ENCODE measurements at places on chromosomes 4 and X.

- DNase-seq, result no peak
Measured at GRCh38 chr4:75321484-75321883, 192.7 kb downstream of the RCHY1 start.

- DNase-seq, result no peak
Measured at GRCh38 chr4:55807556-55807955, 12.0 kb upstream of the EXOC1L start.

- peak; percentile 6 for DNase-seq
Measured at GRCh38 chr4:125951261-125951887, 636.6 kb downstream of the FAT4 start.

DNA sequence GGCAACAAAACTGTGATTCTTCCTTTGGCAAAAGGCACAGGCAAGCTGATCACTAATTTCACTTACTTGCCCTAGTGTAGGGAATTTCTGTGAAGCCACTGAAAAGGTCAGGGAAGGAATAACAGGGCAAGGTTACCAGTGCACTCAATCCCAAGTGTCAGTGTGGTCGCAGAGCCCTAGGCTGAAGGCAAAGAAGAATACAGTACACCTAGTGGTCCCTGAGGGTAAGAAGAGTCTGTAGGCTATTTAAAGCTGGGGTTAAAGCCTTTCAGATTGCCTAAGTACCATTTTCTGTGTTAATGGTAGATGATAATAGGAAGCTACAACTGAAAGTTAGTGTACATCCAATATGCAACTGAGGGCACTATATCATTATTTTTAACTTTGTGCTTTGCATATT lies 173.6 kb upstream of the NRK start:
- no peak for DNase-seq

GRCh38 chr4:25313201-25313895 lies 774 bp downstream of the ZCCHC4 start:
- no peak for DNase-seq

- peak; percentile 3 for DNase-seq
Measured at GRCh38 chr4:40484346-40485090, 145.1 kb downstream of the RBM47 start.

DNA sequence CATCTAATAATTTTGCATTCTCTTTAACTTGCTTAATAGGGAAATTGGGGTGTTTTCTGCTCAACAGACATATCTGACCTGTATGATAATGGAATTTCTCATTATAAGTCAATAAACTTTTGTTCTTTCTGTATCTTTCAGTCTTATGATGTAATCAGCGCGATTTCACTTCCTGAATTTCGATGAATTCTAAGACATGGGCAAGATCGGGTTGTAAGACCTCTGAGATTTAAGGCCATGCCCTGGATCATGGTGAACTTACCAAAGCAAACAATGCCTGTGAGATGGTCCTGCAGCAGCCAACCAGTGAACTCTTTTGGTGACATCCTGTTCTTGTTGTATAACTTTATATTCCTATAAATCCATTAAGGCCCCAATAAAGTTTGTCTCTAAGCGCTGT lies 88.1 kb downstream of the NBDY start:
- no peak for DNase-seq

DNA sequence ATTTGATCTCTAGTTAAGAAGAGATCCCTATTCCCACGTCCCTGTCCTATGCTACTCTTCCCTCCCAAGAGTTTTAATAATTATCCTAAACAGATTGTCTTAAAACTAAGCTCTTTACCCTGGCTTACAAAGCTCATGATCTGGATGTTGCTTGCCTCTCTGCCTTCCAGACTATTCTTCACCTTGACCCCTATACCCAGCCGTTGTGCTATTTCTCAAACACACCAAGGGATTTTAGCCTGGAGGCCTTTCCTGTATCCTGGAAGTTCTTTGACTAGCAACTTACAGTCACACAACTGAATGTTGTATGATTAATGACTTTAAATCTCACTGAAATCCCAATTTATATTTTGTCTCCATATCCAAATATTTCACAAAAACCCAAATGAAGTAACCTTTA lies 314.9 kb downstream of the ADGRL3 start:
- no peak for DNase-seq

- DNase-seq, result peak; percentile 5
Measured at GRCh38 chr4:121998024-121998423, 46.2 kb upstream of the TRPC3 start.

GRCh38 chr4:30716681-30717207 lies 3.4 kb upstream of the PCDH7 start:
- DNase-seq, result peak; percentile 45

GRCh38 chr4:103024996-103025395 lies 5.5 kb upstream of the SLC9B1 start:
- no peak for DNase-seq

GRCh38 chr4:12583275-12583674 lies 900.9 kb downstream of the RAB28 start:
- DNase-seq, result no peak

DNA sequence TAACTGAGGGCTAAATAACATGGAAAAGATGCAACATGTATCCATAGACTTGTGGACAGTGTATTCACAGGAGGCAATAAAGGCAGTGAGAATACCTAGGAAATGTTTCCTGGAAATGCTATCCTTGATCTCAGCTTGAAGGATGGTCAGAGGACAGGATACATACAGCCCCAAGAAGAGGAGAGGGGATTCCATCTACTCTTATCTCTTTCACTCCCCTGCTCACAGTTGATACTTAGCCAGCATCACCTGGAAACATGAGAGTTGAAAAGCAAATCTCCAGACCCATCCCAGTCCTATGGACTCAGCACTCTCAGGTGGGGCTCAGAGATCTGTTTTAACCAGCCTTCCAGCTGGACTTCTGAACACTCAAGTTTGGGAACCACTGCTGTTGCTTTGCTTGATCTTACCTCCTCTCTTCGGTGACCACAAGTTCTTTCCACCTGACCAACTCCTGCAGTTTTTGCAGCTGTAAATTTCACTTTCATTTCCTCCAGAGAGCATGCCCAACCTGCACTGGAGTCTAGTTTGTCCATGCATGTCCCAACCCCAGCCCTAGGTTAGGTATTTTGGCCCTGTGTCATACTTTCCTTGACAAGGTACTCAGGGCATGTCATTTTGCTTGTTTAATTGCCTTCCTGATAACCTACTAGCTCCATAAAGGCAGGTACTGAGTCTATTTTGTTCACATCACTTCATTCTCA lies 10.4 kb downstream of the RELL1 start:
- DNase-seq, result no peak

DNA sequence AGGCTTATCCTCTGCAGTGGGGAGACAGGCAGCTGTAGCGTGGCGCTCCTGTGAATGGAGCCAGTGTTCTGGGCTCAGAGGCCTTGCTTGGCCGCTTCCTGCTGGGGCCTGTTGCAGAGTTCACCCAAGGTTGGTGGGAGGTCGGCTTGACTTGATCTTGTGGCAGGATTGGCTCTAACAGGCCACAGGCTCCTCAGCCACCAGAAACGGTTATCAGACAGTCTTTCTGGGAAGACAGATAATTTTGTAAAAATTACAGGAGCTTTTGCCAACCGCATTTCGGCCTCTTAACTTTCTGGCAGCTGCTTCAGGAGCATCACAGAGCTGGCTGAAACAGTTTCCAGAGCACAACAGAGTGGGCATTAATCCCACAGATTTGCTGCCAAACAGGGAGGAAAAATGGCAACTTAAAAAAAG lies 66.4 kb downstream of the DIPK2B start:
- no peak for DNase-seq

GRCh38 chr4:2366252-2367192 lies 51.9 kb downstream of the ZFYVE28 start:
- DNase-seq, result no peak

- DNase-seq, result peak; percentile 65
Measured at GRCh38 chr4:78764498-78764961, 11.6 kb upstream of the BMP2K start.

- DNase-seq, result no peak
Measured at GRCh38 chr4:75726577-75726976, 2.2 kb downstream of the USO1 start.

DNA sequence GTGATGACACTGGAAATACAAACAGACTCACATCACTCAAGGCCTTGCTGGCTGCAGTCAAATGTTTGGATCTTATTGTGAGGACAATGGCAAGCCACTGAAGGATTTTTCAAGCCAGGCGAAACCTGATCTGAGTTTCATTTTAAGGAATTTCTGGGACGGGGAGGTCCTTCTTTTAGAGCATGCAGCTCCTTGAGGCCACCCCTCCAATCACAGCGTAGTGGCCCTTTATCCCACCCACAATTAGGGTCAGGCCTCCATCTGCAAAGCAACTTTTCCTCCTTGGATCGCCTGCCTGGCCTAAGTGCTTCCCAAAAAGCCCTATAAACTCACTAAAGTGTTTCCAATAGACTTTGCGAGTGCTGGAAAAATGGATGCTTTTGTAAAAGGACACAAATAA lies 115.5 kb downstream of the EFHC2 start:
- DNase-seq, result no peak

GRCh38 chr4:133598779-133599178 lies 449.7 kb downstream of the PCDH10 start:
- DNase-seq, result no peak

DNA sequence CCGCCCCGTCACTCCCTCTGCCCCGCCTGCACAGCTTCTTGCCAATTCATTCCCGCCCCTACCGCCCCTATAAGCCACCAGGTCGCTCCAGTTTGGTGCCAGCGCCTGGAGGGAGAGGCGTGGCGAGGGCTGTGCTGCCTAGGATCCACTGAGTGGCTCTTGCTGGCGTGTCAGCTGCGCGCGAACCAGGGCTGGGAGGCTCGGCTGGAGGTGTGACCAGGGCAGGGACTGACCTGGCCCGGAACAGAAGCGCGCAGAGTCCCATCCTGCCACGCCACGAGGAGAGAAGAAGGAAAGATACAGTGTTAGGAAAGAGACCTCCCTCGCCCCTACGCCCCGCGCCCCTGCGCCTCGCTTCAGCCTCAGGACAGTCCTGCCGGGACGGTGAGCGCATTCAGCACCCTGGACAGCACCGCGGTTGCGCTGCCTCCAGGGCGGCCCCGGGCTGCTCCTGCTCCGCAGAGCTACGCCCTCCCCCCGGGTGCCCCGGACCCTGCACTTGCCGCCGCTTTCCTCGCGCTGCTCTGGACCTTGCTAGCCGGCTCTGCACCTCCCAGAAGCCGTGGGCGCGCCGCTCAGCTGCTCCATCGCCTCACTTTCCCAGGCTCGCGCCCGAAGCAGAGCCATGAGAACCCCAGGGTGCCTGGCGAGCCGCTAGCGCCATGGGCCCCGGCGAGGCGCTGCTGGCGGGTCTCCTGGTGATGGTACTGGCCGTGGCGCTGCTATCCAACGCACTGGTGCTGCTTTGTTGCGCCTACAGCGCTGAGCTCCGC lies at the start of gene GPR78:
GPR78 (plus strand) TSS at position 72 of the 773 bp plus-strand sequence; CDS start at position 663, 591 bp downstream.
- no peak for DNase-seq

- no peak for DNase-seq
Measured at GRCh38 chr4:101933855-101934254, 143.3 kb downstream of the BANK1 start.

- DNase-seq, result no peak
Measured at GRCh38 chr4:88158489-88159228, at the start of gene ABCG2. Gene ABCG2, minus strand, starts transcription at chr4:88158639. Its CDS starts 18,644 bp downstream, at chr4:88139995.

DNA sequence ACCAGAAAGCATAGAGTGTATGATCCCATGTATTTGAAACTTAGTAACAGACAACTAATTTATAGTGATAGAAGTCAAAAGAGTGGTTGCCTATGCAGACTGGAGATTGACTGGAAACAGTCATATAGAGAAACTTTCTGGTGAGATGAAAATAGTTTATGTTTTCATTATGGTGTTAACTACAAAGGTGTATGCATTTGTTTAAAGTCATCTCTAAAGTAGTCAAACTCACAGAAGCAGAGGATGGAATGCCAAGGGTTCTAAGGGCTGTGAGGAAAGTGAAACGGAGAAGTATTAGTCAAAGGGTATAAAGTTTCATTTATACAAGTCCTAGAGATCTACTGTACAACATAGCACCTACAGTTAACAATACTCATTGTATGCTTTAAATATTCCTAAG lies 45.8 kb downstream of the ENOX2 start:
- DNase-seq, result no peak

DNA sequence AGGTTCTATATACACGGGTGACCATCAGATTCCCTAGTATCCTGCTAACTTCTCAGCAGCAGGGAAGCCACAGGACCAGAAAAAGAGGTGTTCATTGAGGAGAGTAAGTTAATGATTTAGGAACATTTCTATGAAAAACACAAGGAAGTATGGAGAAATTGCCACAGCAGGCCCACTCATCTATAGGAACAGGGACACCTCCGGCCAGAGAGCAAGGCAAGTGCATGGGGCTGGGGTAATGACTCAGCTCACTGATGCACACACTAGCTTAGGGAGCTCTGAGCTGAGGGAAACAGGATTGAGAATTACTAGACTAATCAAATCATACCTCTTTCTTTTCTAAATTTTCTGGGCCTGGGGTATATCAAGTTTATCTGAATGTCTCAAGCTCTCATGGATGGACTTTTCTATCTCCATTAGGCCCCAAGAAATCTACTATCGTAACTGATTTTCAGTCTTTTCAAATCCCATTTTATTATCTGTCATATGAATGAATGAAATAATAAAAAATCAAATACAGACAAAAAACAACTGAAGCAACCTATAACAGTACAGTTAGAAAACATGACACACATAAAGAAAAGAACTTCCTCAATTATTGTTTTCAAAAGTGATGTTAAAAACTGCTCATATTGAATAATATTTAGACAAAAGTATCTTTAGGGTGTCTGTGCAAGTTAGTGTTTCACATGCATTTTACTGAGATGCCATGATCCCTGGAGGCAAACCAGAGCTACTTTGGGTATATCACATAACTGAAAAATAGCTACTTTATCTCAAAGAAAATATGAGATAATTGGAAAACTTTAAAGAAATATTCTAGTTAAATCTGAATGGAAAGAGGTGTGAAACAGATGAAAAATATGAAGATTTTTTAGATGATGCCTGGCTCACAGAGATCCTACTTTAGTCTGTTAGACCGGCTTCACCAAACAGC lies 89.8 kb downstream of the FBXO8 start:
- peak; percentile 15 for DNase-seq

- DNase-seq, result no peak
Measured at GRCh38 chrX:123408821-123409737, 225.0 kb downstream of the GRIA3 start.

DNA sequence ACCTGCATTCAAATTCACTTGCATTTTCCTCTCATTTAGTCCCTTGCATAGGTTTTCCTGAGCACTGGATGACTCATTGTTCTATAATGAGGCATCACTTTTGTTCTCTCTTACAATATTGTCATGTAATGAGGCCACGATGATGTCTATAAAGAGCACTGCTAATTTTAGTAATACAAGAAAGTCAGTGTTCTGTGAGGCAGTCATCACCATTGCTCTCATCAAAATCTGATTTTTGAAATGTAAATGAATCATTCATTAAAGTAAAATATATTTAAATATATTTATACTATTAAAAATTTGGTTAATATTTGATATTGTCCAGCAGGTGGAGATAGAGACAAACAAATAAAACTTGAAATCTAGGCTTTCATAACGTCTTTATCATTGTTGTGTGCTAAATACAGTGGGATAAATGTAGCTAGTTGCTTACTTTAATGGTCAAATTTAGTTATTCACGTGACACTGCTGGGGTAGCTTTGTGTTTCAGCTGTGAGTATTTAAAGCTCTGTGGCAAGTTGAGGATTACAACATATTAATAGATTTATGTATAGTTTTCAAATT lies 15.4 kb downstream of the HMGB2 start:
- peak; percentile 45 for DNase-seq

Data from HCEC 1CT (cell line).